Stimulated activated CD8-positive, alpha-beta memory T cell treated with anti-CD3 and anti-CD28 coated beads, Interleukin-15, amount 100 ng/mL, for 24 hours (primary cell): ENCODE measurements at places on chromosomes 2 and 18.

- DNase-seq: no peak
These were observed 961 bp downstream of the RBM43 start for GRCh38 chr2:151260573-151261230.

DNA sequence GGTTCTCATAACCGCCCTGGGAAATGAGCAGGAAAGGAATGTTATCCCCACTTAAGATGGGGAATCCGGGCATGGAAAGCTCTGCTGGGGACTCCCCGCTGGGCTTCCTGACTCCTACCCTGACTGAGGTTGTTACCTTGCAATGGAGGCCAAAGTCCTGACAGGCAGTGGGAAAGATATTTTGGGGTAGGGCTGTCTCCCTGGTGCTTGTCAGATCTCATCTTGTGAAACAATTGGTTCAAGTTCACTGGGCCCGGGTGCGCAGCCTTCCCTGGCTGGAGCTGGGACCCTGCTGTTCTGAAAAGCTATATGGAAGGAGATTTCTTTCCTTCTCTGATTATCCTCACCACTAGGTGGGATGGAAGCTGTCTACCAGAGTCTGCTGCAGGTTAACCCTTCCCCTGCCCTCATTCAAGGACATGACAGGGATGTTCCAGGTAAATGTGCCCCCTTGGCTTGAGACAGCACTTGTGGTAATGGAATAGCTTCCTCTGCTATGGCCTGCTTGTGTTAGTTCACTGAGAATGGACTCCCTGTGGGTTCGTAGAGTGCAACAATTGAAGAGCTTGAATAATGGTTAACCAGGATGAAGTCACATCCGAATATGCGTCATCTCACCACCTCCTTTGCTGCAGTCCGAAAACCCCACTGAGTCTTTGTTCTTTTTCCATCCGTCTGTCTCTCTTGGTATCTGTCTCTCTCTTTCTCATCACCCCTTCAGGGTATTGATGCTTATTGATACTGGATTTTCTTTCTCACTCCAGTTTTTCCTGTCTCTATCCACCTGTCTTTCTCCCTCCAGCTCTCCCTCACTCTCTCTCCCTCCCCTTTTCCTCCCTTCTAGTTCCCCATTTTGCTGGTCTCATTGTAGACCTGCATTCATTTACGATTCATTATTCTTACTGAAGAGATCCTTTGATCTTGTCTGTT lies 67.8 kb upstream of the EPAS1 start:
- DNase-seq: no peak

- DNase-seq: no peak
These were observed 128.0 kb downstream of the SPP2 start for GRCh38 chr2:234178330-234179030.

DNA sequence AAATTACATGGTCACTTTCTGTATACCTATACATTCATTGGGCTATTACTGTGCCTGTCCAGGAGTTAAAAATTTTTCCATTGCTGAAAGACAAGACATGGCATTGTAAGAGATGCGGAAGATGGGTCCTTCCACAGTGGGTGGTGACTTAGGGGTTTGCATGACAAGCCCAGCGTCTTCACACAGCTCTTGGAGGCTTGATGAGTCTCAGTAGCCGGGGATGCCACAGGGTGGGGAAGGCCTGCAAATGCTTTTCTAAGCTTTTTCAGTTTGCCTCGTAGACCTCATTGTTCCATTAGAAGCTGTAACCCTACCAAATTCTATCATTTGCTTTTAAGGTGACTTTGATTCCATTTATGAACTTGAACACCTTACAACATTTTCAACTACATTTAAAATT lies 18.1 kb upstream of the MAPRE3 start:
- no peak for DNase-seq

- no peak for DNase-seq
These were observed 31.0 kb downstream of the EIF2AK3 start for GRCh38 chr2:88596141-88596830.

GRCh38 chr2:210888035-210888434 lies 331.6 kb downstream of the CPS1 start:
- DNase-seq: no peak

- DNase-seq: no peak
These were observed 751.2 kb downstream of the SATB2 start for GRCh38 chr2:198706476-198707082.

- DNase-seq: no peak
These were observed 131.3 kb upstream of the TWIST2 start for GRCh38 chr2:238716585-238716984.

DNA sequence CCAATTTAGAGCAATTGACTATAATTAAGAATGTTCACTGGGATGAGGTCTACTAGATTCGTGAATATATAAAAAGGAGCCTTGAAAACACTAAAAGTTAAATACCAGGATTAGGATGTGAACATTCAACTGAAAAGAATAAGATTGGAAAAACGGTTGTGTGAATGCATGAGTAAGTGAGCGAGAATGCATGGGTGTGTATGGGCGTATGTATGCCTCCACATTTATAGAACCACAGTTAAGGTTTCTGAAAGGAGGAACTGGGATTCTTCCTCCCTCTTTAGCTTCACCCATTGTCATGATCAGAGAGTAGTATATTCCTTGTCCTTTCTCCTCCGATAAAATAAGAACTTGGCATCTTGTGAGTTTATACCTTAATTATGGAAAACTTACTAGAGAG lies 151.1 kb upstream of the UBE2E3 start:
- no peak for DNase-seq

DNA sequence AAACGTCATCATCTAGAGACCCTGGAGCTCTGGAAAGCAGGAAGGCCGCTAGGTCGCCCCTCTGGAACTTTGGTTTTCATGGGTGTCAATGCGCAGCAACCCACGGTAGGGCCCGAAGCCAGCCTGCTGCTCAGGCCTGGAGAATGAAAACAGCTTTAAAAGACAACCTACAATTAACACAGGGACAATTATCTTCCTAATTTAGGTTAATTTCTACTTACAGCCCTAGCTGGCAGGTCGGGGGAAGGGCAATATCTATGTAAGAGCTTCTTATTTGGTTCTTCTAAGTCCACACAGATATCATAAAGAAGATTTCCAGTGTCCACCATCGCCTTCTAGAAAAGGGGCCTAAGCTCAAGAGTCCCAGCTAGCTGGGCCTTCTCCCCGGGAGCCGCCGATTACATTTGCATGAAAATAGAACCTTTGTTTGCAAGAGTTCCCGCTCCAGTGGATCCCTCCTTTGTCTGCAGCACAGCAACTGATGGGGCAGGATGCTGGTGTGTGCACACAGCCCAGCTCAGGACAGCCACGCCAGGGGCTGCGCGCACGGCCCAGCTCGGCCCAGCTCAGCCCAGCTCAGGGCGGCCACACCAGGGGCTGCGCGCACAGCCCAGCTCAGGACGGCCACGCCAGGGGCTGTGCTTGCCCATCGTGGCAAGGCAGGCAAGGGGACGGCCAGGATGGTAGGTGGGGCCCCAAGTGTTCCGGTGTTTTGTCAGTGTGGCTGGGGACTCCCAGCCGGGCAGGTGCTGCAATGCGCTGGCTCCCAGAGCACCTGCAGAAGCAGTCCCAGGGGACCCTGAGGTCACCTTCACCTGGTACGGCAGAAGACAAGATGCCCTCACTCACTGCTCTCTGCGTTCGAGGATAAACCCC lies 109.1 kb downstream of the HDAC4 start:
- DNase-seq: no peak

- no peak for DNase-seq
These were observed 384.5 kb upstream of the MMADHC start for GRCh38 chr2:149972066-149972465.

- DNase-seq: no peak
These were observed 38.5 kb downstream of the MREG start for GRCh38 chr2:215974700-215975429.

GRCh38 chr2:16948053-16948452 lies 282.4 kb upstream of the CYRIA start:
- DNase-seq: no peak

GRCh38 chr2:60735496-60736250 lies 20.4 kb upstream of the PAPOLG start:
- no peak for DNase-seq

DNA sequence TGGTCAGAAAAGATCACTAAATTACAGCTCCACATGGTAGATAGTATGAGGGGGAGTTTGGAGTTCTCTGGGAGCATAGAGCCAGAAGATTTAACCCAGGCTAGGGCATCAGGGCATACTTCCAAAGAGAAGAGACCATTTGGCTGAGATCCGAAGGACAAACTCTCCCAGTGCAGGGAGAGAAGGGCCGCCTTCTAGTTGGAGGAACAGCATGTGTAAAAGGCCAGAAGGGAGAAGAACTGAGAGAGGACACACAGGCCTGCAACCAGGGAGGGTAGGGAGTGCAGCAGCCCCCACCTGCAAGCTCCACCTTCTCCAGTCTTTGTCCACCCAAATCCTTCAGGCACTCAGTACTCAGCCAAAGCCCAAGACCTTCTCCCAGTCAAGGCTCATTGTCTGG lies 182.0 kb downstream of the GFPT1 start:
- no peak for DNase-seq

GRCh38 chr2:235690082-235690808 lies 196.4 kb downstream of the AGAP1 start:
- no peak for DNase-seq

DNA sequence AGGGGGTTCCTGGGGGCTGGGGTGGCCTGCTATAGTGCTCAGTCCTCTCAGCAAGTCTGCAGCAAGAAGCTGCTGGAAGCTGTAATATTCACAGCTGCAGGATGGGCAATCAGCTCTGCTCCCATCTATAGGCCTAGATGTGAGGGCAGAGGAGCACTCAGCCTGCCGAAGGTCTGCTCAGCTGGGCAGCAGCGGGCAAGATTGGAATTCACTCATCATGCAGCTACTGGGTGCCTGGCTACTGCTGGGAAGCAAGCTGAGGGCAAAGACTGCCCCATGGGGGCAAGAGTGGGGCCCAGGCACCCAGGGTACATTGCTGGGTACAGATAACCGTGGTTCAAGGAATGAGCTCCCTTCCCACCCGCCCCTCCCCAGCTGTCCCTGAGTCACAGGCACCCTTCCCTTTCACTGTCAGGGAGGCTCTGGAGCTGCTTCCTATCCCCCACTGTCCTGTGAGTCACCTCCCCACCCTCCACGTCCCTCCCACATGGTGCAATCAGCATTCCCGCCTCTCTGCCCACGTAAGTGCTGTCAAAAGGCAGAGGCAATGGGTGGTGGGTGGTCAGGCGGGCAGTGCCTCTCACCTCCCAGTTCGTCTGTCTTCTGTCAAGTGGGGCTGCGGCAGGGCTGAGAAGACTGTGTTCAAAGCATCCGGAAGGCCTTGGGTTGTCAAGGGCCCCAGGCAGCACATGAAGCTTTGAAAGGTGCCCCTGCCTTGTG lies 169.2 kb downstream of the TRIM43 start:
- DNase-seq: no peak

- no peak for DNase-seq
These were observed 49.8 kb upstream of the ERMN start for GRCh38 chr2:157375384-157375783.

DNA sequence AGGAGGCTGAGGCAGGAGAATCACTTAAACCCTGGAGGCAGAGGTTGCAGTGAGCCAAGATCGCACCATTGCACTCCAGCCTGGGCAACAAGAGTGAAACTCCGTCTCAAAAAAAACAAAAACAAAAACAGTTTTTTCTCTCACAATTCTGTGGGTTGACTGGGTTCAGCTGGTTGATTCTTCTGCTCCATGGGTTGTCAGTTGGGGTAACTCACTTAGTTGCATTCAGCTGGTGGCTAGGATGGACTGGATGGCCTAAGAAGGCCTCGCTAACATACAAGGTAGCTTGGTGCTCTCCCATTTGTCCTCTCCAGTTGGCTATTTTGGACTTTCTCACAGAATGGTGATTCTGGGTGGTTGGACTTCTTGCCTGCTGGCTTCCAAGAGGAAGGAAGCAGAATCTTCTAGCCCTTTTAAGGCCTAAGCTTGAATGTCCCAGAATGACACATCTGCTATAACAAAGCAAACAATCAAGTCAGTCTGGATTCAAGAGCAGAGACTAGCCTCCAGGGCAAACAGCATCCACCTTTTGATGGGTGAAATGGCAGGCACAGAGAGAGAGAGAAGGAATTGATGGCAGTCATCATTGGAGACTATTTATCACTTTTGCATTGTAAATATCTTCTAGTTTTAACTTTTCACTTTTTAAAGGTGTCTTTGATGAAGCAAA lies 17.9 kb downstream of the LAMA3 start:
- no peak for DNase-seq

GRCh38 chr18:48874701-48875162 lies 76.0 kb downstream of the SMAD7 start:
- no peak for DNase-seq

- peak; percentile 3 for DNase-seq
These were observed 98.2 kb upstream of the B3GNT7 start for GRCh38 chr2:231297108-231297908.

- DNase-seq: no peak
These were observed 485.1 kb downstream of the NRXN1 start for GRCh38 chr2:50546790-50547189.

- no peak for DNase-seq
These were observed 132.8 kb downstream of the THADA start for GRCh38 chr2:43462866-43463641.

GRCh38 chr2:157946919-157947557 lies 70.9 kb upstream of the ACVR1 start:
- no peak for DNase-seq

GRCh38 chr2:160715428-160715827 lies 221.8 kb upstream of the RBMS1 start:
- DNase-seq: no peak

DNA sequence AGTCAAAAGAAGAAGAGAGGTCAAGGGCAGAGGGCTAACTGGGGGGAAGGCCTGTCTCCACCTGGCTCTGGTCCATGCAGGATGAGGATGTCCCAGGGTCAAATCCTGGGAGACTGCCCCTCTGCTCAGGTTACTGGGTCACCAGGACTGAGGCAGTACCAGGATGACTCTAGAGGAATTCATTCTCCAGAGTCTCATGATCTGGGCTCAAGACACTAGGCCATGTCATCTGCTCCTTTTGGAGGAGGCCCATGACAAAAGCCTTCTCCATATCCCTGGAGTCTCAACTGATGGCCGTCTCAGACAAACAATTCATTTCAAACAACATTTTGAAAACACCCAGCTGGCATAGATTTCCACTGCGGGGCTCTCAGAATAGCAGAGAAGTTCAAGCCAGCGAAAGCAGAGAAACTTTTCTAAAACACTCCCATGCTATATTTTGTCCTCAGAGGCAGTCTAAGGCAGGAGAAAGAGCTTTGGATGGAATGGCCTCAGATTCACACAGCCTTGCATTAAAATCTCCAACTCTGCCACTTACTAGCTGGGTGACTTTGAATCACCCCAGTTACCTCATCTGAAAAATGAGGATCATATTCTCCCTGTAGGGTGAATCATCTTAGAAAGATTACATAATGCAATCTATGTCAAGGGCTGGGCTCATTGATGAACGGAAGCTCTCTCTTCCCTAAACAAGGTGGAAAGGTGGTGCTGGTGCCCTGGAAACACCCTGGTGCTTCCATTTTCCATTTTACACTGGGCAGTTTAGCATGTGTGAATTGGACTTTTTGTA lies 48.8 kb upstream of the LCLAT1 start:
- DNase-seq: no peak
